ENCODE measurements at places on chromosomes 2 and 18.

- no peak for DNase-seq
These were observed 241.1 kb upstream of the LRRTM1 start for GRCh38 chr2:80545420-80546210.

GRCh38 chr18:13379062-13379865, 160.7 kb downstream of the LDLRAD4 start:
- no peak for DNase-seq

- no peak for DNase-seq
These were observed 66.1 kb downstream of the COLEC12 start for GRCh38 chr18:434410-434809.

- DNase-seq: no peak
These were observed 101.5 kb upstream of the STON1 start for GRCh38 chr2:48428449-48428848.

DNA sequence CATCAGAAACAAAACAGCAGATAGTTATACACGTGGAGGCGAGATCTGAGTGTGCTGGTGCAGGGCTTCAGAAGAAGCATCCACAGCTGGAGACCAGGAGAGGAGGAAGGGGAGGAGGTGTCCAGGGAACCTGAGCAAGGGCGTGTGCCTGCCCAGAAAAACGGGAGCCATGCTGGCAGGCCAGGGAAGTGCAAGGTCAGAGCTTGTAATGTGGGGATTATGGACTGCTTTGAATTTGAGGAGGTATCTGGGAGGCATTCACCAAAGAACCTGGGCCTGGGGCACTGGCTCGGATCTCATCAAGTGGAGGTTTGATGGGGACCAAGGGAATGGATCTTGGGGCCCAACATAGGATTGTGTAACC, 12.6 kb downstream of the PSD4 start:
- DNase-seq: no peak

DNA sequence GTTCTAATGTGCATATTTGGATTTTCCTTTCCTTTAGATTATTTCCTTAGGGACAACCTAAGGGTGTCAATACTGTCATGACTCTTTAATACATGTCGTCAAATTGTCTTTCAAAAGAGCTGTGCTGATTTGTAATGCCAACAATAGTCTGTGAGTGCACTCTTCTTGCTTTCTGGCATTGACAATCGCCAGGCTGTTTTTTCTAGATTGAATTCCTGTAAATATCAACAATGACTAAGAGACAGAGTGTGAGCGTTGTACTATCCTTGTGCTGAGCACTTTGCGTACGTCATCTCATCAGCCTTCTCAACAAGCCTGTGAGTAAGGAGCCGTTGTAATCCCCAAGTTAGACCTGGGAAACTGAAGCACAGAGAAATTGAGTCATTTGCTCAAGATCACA, 96.0 kb downstream of the ACOXL start:
- DNase-seq: no peak

GRCh38 chr2:65396348-65397026, 35.9 kb downstream of the SPRED2 start:
- no peak for DNase-seq

GRCh38 chr2:149765636-149766035, 178.1 kb upstream of the MMADHC start:
- DNase-seq: no peak

DNA sequence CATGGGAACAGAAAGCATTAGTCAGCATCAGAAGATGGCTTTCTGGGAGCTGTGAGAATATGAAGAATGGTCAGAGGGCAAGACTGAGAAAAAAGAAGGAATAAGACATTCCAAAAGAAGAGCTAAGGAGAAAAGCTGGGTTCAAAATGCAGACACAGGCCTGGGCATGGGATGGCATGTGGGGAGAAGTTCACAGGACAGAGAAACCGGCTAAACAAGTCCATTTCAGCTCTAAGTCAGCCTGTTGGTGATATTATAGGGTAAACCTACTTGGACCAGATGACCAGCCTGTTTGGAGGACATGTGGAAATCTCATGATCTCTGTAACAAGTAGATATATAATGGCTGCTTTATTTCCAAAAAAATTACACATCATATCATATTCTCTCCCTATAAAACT, 91.7 kb upstream of the MEIS1 start:
- no peak for DNase-seq

GRCh38 chr2:97974471-97974870, 21.3 kb downstream of the TMEM131 start:
- DNase-seq: no peak

- DNase-seq: no peak
These were observed 362.6 kb upstream of the SMIM21 start for GRCh38 chr18:75790111-75790510.

DNA sequence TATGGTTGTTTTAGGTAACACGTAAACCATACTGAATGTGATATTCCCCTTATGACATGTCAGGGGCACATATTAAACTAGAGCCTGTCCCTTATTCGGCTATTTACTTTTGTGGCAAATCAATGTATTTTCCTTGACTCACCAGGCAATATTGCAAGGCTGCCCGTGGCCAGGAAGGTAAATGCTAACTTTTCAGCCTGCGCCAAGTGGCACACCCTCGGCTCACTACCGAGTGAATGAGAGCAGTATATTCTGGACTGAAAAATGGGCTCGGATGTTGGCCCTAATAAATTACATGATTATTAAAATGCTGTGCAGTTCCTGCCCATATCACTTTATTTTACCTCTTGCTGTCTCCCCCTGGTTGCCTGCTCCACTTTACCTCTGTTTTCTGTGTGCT, 46.7 kb downstream of the POU3F3 start:
- DNase-seq: no peak

DNA sequence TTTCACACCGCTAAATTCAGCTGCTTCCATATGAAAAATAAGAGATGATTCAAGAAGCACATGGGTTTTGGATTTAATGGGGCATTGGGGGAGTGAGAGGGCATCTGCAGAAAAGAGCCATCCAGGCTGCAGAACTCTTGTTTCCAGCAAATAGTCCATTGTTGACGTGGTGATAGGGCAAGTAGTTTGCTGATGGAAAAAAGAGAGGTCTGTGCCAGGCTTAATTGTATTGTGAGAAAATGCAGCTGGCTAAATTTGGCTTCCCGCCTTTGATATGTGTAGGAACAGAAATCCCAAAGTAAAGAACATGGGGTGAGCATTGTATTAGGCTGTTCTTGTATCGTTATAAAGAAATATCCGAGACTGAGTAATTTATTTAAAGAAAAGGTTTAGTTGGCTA, 199.5 kb downstream of the SETBP1 start:
- no peak for DNase-seq

DNA sequence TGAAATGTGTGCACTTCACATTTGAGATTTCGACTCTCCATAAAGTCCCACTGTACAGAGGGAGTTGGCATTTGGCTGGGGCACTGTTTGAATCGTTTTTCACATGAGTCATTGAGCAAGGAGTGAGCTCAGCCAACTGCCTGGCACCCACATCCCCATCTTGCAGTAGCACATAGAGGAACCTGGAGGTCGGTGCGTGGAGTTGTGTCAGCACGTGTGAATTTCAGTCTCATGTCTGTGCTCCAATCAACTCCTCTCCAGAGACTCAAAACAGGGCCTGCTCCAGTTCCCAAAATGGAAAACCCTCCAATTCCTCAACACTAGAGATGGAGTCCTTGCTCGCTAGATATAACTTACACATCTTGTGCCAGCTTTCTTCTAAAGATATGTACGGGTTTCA, 126.8 kb upstream of the CAPN13 start:
- no peak for DNase-seq

DNA sequence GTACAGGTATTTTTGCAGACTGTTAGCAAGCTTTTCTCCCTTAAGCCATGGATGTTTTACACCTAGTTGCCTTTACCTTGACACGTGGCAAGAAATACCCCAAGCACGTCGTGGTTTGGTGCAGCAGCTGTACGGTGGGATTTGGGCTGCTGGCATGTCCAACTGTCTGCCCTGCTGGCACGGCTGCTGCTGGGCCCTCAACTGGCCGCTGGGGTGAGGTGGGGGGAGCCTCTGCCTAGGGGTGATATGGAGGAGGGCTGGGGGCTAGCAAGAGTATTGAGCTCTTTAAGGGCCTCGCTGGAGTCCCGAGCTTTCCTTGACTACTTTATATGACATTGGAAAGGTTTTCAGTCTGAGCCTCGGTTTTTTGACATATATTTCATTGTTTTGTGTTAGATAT, 41.6 kb downstream of the LPIN1 start:
- DNase-seq: no peak

DNA sequence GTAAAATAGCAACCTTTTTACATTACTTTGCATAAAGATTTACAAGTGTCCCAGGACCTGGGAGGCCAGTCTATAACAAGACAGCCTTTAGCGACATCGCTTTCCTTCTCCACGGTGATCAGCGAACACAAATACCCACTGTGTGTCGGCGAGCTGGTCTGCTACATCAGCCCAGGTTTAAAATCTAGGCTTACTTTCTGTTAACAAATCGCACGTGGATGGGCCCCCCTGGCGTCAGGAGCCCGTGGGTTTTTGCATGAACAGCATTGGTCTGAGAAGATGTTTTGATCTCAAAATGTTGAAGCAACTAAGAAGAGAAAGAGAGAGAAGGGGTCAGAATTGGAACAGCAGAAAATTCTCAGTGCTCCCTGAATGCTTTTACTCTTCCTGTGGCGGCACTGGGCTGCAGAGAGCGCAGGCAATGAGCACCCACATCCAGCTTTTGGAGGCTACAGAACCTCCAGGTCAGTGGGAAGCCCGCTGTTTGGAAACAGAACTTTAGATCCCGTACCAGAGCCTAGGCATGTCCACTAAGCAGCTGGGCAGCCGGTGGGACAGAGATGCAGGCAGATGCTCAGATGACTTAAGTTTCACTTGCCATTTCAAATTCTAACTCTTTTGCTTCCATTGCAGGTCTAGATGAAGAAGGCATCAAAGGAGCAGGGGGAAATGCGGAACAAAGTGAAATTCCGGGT, 32.9 kb downstream of the CYP27C1 start:
- no peak for DNase-seq

- DNase-seq: no peak
These were observed 59.8 kb downstream of the SH3BP4 start for GRCh38 chr2:235011607-235011928.

GRCh38 chr18:66129248-66129647, 378.4 kb downstream of the CDH7 start:
- DNase-seq: no peak

- DNase-seq: no peak
These were observed 61.6 kb downstream of the SOWAHC start for GRCh38 chr2:109675666-109676345.

GRCh38 chr18:29309366-29309765, 1132.4 kb upstream of the CDH2 start:
- DNase-seq: no peak

GRCh38 chr2:176483901-176484568, 214.8 kb downstream of the MTX2 start:
- DNase-seq: no peak

DNA sequence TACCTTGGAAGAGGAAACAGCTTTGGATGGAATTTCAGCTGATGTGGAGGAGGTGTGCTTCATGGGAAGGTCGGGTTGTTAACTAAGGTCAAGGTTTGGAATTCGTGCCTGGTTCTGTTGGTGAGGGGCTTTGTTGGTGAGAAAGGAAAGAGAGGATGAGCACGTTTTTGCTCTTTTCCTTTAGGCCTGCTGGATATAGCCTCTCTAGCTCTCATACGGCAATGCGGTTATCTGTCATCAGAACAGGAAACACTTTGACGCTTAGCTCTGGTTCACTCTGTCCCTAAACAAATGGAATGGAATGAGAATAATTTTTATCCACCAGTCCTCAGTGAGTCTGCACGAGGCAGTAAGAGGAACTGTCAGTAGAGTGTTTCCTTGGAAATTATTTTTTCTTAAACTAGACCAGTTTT, 169.7 kb upstream of the NOSTRIN start:
- DNase-seq: peak; percentile 62

DNA sequence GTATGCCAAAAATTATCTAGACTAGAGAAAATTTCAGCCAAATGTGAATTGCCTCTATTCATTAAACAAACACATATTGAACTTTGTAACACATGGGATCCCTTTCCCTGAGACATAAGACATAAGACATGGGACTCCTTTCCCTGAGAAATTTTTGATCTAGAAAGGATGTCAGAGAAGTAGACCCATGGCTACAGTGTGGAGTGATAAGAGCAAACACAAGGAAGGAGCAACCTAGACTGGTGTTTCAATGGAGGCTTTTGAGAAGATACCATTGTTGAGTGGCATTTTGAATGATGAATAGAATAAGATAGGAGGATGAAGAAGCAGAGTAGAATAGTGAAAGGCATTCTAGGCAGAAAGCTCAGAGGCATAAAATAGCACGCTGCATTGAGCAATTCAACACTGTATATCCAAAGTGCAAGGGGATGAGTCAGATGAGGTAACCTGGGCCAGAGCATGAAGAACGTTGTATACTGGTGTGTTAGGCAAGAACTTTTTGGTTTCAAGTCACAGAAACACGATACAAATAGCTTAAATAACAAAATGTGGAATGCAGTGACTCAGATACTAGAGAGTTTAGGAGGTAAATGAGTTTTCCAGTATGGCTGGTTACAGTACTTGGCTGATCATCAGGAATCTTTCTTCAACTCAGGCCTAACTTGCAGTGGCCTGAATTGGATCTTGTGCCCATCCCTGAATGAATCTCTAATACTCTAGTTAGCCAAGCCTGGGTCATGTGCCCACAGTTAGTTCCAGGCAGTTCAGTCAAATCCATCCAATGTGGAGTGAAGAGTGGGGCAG, 129.8 kb upstream of the TANK start:
- DNase-seq: peak; percentile 94

- DNase-seq: no peak
These were observed 99.2 kb downstream of the BCL2L11 start for GRCh38 chr2:111219734-111220505.

DNA sequence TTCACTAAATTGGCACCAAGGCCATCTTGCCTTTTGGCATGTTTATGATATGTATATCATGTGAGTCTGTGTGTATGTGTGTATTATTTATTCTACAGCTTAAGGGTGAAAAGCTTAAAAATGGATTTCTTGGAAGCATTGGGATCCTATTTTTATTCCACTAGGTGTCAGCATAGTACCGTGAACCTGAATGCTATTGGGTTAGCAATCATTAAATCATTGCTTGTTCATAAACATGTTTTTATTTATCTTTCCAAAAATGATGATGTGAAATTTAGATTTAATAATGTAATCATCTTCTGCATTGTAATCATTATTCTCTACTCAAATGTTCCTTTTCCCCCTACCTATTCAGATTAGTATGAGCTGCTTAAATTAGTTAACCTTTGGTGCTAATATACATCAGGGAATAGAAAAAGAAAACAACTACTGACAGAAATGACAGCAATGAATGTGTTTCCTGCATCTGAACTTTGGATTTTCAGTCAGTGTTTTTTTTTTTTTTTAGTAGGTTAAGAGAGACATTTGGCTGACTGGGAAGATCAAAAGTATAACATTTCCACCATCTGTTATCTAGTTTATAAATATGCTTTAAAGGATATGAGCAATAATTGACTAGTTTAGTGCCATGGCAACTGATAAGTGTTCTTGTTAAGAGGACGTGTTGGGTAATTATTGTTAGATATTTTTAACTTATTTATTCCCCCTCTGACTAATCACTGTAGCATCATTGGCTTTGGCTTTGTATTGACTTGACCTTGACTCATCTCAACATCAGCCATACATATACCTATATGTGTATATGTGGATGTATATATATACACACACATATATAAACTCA, 14.1 kb upstream of the ZSWIM2 start:
- DNase-seq: peak; percentile 65

Measured in ELR (cell line).